NCI-H1930 (cell line): ENCODE measurements at places on chromosomes 7 and 10.

DNA sequence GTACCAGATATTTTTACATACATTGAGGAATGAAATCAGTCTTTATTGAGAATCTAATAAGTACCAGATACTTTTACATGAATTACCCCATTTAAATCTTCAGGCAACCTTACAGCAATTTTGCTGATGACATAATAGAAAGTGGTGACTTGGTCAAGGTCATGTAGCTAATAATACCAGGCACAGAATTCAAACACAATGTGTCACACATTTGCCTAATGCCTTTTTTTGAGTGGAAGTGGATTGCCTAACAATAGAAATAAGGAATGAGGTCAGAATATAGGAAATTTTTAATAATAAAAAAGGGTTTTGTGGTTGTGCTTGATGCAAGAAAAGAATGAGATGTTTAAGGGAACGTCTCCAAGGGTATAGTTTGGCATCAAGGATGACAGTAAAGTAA, 466.6 kb upstream of the IGFBP3 start:
- no peak for DNase-seq

DNA sequence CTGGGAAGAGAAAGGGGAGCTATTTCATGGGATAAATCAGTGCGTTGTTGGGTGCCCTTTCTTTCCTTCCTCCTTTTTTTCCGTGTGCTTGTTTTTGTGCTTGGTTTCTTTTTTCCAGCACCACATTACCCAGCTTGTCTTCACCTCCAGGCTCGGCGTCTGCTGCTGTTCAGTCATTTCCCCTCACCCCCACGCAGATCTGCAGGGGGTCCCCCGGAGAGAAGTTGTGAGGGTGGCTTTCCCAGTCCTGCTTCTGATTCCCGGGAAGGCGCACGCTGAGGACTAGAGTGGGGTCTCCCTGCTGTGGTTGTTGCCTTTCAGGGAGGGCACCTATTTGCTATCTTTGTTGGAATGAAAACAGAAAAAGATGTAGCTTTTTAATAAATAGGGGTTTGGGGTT, 1.6 kb downstream of the CAMK1D start:
- DNase-seq, result no peak

- no peak for DNase-seq
Observed at GRCh38 chr10:71447676-71448075, 51.0 kb downstream of the CDH23 start.

DNA sequence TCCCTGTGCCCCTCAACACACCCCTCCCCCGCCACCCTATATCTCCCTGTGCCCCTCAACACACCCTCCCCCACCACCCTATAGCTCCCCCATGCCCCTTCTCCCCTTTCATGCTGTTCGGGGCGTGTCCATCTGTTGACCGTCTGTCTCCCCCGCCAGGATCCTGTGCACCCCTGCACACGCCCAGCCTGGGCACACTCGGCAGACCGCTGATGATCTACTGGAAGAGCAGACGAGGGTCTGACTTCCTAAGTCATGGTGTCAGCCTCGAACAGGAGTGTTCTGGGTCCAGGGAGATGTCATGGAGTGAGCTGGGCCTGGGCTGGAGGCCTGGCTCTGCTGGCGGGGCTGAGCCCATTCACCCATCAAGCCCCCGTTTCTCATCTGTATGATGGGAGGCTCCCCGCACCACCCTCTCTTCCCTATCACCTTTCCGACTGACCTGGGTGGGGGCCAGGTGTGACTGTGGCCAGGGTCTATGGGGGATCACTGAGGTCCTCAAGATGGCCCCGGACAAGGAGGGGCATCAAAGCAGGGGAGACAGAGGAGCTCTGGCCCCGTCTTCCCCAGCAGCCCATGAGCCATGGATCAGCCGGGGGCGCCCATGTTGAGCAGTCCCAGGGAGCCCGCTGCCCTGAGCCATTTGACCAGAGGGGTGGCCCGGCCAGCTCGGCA, 48.3 kb downstream of the PDGFA start:
- DNase-seq, result no peak

GRCh38 chr10:23419655-23420329, 19.1 kb upstream of the OTUD1 start:
- no peak for DNase-seq

- DNase-seq, result no peak
Observed at GRCh38 chr7:2289111-2289586, 25.1 kb downstream of the SNX8 start.

DNA sequence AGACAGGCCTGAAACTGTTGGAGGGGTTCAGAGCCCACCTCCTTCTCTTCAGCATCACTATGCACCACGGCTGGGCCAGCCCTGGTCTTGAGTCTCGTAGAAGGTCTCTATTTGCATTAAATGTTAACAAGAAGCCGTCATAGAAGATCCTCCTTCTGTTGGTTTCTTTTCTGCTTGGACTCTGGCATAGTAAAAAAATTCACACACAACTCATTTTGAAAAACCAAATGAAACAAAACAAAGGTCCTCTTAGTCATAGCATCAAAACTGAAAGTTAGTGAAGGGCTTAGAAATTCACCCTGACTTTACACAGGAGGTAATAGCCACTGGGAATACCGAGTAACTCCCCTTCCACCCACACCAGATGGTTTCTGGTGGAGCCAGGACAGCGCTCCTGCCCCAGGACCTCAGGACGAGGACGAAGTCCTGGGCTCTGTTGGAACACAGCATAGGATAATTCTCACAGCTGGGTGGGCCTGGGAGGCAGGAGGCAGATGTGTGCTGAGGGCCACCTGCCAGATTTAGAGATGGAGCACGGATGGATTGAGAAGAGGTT, 248.4 kb upstream of the KLF6 start:
- no peak for DNase-seq

GRCh38 chr7:99504281-99504602, 220 bp upstream of the ZKSCAN5 start:
- peak; percentile 99 for DNase-seq

- DNase-seq, result no peak
Observed at GRCh38 chr7:32200646-32201045, 130.4 kb upstream of the PDE1C start.

GRCh38 chr10:70781461-70782051, 3.6 kb downstream of the TBATA start:
- no peak for DNase-seq

DNA sequence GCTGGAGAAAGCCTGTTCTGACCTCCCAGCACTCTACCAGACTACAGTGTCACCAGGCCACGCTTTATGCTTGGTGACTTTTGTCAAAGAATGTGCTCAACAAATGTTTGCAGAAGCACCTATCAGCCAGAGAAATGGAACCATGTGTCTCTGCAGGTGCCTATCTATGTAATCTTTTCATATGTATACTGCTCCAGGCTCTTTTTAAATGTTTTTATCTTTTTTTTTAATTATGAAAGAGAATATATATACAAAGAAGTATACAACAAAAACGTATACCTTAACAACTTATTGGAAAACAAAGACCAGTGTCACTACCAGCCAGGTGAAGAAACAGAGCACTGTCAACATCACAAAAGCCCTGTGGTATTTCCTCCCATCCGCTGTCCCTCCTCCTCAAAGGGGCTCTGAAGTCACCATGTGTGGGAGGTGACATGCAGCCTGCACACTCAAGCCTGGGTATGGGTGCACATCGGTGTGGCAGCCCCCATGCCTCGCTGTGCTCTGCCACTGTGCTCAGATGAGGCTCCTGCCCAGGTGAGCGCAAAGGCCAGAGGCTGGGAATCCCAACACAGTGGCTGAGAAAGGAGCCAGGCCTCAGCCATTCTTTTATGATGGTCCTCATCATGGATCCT, 120.6 kb downstream of the CLEC2L start:
- DNase-seq, result no peak

- DNase-seq, result no peak
Observed at GRCh38 chr7:137820156-137820555, 26.6 kb downstream of the DGKI start.

DNA sequence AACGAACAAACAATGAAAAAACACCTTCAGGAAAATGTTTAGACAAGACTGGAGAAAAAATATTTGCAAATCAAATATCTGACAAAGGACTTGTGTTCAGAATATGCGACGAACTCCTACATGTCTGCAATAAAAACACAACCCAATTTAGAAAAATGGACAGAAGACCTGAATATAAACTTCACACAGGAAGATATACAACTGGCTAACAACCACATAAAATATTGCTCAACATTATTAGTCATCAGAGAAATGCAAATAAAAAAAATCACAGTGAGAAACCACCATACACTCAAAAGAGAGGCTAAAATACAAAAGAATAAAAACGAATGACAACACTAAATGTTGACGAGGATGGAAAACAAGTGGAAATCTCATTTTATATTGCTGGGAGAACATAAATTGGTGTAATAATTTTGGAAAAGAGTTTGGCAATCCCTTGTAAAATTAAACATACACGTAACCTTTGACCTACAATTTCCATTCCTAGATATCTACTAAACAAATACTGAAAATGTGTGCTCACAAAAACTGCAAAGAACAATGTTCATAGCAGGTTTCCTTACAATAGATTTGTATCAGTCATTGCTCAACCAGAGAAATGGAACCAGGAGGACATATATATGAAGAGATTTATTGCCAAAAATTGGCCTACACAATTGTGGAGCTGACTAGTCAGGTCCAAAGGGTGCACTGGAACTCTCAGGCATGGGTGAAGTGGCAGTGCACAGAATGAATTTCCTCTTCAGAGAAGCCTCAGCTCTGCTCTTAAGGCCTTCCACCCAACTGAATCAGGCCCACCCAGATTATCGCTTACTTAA, 82.9 kb upstream of the OGDHL start:
- DNase-seq, result no peak

- DNase-seq, result no peak
Observed at GRCh38 chr10:102269017-102269416, 23.7 kb downstream of the GBF1 start.

DNA sequence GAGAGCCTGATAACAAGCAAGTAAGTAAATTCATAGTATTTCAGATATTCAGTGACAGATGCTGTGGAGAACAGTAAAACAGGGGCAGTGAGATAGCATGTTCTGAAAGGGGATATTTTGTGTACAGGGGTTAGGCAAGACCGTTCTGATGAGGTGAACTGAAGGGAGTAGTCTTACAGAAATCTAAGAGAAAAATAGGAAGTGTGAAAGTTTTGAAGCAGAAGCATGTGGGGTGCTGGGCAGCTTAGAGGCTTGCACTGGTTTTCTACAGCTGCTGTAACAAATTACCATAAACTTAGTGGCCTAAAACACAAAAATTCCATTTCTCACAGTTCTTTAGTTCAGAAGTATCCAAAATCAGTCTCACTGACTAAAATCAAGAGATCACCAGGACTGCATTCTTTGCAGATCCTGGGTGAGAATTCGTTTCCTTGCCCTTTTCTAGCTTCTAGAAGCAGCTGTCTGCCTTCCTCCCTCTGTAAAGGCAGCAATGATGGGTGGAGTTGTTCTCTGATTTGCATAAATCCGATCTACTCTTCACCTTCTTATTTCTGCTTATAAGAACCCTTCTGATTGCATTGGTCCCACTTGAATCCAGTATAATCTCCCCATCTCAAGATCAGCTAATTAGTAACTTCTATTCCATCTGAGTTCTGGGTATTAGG, 7.5 kb upstream of the KLF14 start:
- no peak for DNase-seq

DNA sequence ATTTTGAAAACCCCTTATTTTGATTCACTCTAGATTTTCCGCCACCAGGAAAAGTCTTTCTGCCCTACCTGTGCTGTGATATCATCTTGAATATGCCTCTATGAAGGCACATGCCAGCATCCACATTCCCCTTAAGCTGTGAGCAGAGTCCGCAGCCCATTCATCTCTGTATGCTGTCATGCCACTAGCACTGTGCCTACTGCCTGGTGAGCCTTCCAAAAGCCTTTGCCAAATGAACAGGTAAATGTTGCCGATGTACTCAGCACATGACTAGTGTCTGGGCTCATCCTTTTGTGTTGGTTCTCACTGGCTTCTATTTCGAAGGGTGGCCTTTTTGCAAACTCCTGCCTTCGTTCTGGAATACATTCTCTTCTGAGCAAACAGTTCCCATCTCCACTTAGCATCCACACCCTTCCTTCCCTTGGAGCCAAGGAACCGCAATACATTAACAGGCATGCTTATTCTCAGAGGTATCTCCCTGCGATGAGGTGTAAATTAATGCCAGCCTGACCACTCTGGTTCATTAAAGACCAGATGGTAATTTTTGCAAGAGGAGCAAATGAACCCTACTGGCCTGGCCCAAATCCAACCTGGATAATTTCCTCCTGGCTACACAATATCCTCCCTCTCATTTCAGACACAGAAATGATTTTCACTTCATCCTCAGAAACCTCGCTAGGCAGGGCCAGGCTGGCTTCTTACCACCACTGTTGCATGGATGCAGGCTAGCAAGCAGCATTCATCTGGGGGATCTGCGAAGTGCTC, 339.7 kb upstream of the NFE2L3 start:
- no peak for DNase-seq

DNA sequence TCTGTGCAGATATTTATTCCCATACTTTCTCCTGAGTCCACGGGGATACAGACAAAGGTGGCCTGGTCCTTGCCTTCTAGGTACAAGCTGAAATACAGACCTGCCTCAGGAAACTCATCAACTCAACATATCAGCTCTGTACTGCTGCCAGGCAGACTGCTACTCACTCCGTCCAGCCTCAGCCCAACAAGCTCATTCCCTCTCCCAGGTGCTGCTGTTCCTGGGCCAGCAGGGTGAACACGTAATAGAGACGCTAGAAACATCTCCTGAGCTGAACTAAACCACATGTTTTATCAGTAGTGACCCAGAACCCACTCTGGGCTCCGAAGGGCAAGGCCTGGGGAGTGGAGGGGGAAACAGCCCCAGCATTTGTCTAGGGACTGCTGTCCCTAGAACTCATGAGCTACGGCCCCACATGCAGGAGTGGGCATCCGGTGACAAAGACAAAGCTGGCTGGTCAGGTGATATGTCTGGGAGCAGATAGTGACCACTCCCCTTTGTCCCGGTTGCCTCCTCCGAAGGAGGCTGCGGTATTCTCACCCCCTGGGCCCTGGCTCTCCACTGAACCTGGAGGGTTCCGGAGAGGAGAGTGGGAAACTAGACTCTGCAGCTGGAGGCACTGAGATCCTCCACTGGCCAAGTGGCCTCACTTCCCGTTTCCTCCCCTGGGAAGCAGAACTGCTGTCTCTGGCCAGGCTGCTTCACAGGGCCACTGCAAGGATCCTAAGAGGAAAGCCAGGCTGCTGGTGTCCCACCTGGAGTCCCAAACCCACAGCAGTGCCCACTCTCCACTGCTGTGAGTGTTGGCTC, 116.1 kb downstream of the FAM53B start:
- DNase-seq, result no peak

DNA sequence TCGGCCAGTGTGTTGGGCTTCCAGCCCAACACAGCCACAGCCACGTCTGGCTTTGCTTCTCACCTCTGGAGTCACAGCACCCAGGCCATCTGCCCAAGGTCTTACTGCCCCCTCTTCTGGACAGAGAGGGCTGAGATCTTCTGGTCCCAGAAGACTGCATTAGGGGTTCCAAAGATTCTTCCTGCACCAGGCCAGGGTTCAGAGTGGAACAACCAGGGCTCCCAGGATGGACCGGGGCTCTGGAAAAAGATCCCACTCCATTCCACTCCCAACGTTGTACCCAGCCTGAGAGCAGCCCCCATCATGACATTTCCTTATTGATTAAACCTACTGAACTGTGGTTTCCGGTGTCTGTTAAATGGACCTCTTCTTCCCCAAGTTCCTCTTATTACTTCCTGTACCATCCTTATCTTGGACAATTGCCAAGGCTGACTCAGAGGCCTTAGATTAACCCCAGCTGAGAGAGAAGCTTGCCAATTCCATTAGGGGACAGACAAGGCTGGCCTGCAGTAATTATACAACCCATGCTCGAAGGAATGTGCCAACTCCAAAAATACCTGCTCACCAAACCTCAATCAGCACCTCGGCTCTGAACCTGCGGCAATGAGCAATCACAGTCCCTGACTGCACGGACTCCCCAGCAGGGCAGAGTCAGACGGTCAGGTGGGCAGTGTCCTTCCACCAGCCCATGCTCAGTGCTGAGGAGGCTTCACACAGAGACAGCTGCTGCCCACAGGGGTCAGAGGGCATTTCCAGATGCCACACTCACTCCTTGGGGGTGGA, 47.9 kb upstream of the NPFFR1 start:
- no peak for DNase-seq
